ENCODE measurements at places on chromosomes 1 and 21. TPM values are rescaled to one million over a fixed set of nuclear protein-coding genes. Genes with fewer than 3 reads are reported as not detected.

Gene GRIK3
- 0.52 TPM for total RNA-seq

Gene RPE65
- total RNA-seq = not detected

Gene RRP1
- 10.4 TPM for total RNA-seq

Gene LIN9
- total RNA-seq = 6.8 TPM

Gene KRTAP21-2
- total RNA-seq = not detected

Gene PDE4B
- 26.6 TPM for total RNA-seq

Gene TRIM67
- total RNA-seq = under 0.01 TPM

Gene TAF13
- total RNA-seq = 23.0 TPM

Gene OR2M7
- not detected for total RNA-seq

Gene SPRR1B
- not detected for total RNA-seq

Gene RAB25
- not detected for total RNA-seq

Gene CD48
- 5.2 TPM for total RNA-seq

Gene GJA9
- total RNA-seq = not detected

Gene TMPRSS3
- not detected for total RNA-seq

Gene FCRL2
- not detected for total RNA-seq

Gene PTPRU
- total RNA-seq = 27.1 TPM

Gene RHOU
- total RNA-seq = 16.7 TPM

Gene AQP10
- not detected for total RNA-seq

Gene PEX11B
- total RNA-seq = 26.6 TPM

Gene KIF14
- 1.0 TPM for total RNA-seq

Gene PTGS2
- 1.0 TPM for total RNA-seq

Gene CFHR1
- 1.6 TPM for total RNA-seq

Gene PTCH2
- 1.6 TPM for total RNA-seq

Gene RBP7
- 11.0 TPM for total RNA-seq

Gene MYOC
- total RNA-seq = 5.2 TPM

Gene CADM3
- total RNA-seq = 0.52 TPM

Gene TINAGL1
- total RNA-seq = 17.2 TPM

Gene S100A7A
- total RNA-seq = not detected

Gene OLFML2B
- total RNA-seq = 29.7 TPM

Gene EDARADD
- under 0.01 TPM for total RNA-seq

Gene SHISAL2A
- 0.52 TPM for total RNA-seq

Gene RGS1
- total RNA-seq = 5.7 TPM

Gene FHAD1
- 2.1 TPM for total RNA-seq

Gene MX2
- 6.8 TPM for total RNA-seq

Gene SPRR2E
- not detected for total RNA-seq

Gene PODN
- total RNA-seq = 3.7 TPM

Gene FCMR
- 0.52 TPM for total RNA-seq

Gene OLIG1
- total RNA-seq = not detected

Gene FAM167B
- 1.6 TPM for total RNA-seq

Gene CORT
- total RNA-seq = 0.52 TPM

Gene PYHIN1
- total RNA-seq = not detected

Gene OLIG2
- total RNA-seq = not detected

Gene SPRR4
- total RNA-seq = not detected

Gene THRAP3
- 51.7 TPM for total RNA-seq

Gene GFI1
- total RNA-seq = 0.52 TPM

Gene YBX1
- total RNA-seq = 403 TPM

Gene TIAM1
- total RNA-seq = 24.5 TPM

Gene SH2D2A
- total RNA-seq = not detected

Gene ZMYND12
- total RNA-seq = under 0.01 TPM
